ENCODE measurements at places on chromosomes 4 and X.
A peak's percentile ranks its signal among the peaks of the same experiment; 100 is the strongest.

DNA sequence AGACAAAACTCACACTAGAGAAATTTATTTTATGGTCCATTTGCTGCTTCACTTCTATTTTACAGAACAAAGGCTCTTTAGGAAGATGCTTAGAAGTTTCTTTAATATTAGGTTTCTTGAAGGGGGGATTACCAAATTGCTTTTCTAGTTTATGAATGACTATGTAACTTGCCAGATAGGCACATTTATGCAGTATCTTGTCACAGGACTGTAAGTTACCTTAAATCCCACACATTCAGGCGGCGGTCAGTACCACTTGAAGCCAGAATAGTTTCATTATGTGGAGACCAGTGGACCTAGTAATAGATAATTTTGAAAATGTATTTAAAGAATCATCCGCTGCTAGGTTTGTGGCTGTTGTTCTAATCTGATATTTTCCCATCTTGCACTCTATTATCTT is 18.3 kb downstream of the RBBP7 start:
- no peak for DNase-seq

DNA sequence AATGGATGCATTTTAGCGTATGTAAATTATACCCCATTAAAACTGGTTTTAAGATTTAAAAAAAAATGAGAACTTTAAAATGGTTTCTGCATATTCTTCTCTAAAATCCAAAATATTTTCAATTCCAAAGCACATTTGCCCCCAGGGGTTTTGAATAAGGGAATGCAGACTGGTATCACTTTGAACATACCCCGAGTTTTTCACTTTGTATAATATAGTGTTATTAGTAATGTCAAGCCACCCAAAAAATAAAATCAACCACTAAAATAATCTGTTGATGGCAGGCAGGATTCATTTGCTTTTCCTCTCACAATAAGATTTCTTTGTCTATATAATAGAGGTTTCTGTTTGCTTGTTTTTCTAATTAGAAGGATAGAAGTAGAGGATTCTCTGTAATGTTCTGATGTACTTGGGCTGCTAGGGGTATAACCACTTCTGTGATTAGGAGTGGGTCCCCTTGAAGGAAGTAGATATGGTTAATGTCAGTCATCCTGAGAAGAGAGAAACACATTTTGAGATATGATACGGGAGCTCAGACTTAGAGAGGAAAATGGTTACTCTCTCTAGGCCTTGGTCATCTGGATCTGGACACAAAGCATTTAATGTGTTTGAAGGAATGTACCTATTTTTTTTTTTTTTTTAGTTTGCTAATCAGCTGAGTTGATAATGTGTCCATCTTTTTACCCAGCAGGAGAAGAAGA is 9.3 kb upstream of the LIN54 start:
- no peak for DNase-seq

DNA sequence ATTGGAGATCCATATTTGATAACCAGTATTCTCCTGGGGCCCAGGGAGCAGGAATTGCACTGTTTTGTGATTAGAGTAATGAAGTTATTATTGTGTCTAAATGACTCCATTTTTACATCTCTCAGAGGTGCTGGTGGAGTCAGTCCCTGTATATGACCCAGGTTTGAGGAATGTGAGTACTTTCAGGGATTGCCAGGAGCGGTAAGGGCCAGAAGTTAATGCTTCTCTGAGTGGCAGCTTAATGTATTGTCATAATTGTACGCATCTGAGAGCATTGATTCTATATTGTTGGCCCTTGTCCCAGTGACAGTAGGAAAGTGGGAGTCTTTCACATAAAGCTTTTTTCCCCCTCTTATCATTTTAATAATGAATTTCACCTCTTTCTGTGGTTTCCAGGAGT is 146.2 kb downstream of the GATB start:
- DNase-seq = no peak

DNA sequence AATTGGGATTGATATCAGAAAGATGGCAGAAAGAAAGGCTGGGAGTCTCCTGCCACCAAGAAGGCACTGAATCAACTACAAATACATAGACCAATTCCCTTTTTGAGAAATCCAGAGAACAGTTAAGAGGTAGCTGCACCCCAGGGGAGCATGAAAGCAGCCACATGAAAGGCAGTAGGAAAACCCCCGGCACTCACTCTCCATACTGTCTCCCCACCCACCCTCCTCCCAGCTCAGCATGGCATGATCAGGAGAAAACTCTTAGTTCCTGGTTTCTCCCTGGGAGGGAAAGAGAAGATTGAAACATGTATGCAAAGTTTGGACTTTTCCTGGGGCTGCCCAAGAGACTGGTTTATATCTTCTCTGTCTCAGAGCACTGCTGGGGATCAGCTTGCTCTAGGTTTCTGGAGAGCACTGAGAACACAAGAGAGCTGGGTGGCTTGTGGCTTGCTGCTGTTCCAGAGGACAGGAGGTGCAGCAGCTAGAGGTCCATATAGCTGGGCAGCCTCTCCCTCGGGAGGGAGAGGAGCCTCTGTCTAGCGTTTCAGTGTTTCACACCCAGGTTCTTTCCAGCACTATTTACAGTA is 305.7 kb downstream of the PDGFC start:
- no peak for DNase-seq

- DNase-seq = no peak
Measured at GRCh38 chr4:115671581-115671980, 558.2 kb upstream of the NDST4 start.

- DNase-seq = no peak
Measured at GRCh38 chr4:6410068-6410467, 62.3 kb downstream of the PPP2R2C start.

DNA sequence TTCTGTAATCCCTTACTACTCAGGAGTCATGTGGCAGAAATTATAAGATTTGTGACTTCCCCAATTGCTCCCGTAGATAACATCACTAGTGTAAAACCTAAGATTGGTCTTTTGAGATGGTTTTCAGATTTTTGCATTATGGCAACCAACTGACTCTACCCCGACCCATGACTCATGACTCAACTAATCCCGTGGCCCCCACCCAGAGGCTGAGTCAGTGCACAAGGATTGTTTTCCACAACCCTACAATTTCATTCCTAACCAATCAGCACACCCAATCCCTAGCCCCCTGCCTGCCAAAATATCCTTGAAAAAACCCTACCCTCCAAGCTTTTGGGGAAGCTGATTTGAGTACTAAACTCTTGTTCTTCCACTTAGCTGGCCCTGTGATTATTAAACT is 109.4 kb upstream of the FAM9C start:
- DNase-seq = no peak

DNA sequence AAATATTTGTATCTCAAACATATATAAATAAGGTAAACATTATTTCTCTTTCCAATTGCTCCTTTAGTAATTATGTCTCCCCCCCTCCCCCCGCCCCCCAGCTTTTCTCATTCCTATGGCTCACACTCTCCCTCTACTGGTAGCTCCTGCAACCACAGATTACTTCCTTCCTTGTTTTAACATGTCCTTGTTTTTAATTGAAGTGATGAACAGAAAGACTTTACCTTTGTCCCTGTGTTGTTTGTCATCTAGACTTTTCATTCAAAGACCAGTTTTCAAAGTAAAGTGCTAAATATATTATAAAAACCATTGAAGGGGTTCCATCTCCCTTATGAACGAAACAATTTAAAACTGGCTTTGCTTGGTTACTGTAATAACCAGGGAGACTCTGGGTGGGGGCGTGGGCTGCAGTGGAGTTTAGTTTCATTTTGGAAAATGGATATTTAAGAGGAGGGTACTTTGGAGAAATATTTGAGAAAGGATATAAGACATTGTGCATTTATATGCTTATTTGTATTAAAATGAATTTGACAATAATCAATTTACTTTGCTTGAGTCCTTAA is 352.9 kb downstream of the RAPGEF2 start:
- peak; percentile 53 for DNase-seq

GRCh38 chrX:1792636-1793035 is 177.8 kb downstream of the ASMT start:
- DNase-seq = no peak

DNA sequence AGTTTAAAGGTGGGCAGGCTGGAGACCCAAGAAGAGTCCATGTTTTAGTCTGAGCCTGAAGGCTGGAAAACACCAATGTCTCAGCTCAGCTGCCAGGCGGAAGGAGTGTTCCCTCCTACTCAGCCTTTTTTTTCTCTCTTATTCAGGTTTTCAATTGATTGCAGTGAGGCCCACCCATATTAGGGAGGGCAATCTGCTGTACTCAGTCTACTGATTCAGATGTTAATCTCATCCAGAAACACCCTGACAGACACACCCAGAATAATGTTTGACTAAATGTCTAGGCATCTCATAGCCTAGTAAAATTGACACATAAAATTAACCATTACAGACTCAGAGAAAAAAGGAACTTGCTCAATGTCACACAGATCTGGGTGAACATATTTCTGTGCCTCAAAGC is 347.1 kb downstream of the GBA3 start:
- peak; percentile 85 for DNase-seq

DNA sequence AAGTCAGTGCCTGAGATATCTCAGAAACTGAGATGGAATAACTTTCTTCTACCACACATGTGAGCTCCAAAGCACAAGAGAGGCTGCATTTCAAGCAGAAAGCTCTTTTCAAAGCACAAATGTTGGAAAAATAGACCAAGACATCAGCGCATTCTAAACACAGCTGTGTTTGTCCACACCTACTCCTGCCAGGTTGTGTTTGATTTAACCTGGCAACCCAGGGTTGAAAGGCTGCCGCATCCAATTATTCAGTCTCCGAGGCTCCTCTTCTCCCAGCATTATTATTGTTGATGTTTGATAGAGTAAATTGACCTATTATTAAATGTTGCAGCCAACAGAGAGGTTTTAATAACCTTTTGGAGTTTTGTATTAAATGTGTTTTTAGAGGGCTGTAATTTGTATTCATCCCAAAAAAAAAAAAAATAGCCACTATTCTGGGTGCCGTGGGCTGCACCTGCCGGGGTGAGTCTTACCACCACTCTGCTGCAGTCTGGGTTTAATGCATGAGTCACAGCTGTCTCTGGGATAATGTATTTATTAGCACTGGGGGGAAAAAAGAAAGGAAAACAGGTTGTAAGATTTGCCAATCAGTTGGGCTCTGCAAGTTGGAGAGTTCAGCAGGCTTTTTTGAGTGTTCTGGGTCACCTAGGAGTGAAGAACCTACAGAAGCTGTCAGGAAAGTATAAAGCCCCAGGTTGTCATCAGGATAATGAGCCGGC is 105.2 kb upstream of the NOCT start:
- peak; percentile 74 for DNase-seq
